KG1 (cell line): ENCODE measurements at places on chromosomes 3 and 15.

DNA sequence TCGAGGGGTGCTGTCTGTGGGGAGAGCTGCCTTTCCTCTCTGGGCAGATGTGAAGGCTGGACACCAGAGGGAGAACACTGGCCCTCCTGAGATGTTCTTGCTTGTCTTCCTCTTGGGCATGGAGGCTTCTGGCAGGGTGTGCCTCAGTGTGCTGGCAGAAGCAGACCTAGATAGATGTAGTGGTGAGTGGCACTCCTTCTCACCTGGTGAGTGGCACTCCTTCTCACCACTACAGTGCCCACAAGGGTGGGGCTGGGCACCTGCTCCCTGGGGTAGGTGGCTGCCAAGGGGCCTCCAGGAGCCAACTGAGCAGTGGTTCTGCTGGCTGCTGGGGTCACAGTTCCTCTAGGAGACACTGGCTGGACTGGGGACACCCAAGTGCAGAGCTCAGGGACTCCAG, 18.7 kb downstream of the ACVR2B start:
- DNase-seq, result no peak

DNA sequence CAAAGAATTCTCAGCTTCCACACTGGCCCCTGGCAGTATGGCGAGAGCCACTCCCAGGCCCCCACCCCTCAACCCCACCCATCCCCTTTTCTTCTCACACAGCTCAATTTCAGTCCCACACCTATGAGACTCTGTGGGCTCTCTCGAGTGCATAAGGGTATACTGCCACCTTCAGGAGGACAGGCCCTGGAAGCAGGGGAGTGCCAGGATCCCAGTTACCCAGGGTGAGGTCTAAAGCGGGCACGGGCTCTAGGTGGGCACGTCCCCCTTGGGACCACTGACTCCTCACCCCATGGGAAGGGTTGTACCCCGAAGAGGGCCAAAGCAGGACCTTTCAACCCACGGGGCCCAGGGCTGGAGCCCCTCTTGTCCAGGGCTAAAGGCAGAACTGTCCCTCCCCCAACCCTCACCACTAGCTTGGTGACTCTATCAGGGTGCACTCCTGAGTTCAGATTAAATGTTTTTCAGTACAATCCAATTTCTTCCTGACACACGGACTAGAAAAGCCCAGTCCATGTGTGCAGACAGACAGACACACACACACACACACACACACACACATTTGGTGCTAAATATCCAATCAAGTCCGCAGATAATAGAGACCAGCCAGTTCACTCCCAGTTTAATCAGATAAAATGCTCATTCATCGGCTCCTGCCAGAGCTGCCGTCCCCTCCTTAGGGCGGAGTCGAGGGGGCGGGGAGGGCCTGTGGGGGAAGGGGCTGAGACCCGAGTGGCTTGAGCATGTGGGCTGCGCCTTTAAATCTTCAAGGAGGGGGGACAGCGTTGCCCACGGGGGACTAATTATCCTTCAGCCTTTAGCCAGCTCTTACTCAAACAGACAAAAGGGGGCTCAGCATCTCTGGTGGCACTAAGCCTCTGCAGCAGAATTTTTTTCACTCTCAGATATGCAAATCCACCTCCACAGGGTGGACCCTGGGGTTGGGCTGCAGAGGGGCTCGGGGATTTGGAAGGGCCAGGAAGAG, 59.3 kb downstream of the CYP11A1 start:
- no peak for DNase-seq

DNA sequence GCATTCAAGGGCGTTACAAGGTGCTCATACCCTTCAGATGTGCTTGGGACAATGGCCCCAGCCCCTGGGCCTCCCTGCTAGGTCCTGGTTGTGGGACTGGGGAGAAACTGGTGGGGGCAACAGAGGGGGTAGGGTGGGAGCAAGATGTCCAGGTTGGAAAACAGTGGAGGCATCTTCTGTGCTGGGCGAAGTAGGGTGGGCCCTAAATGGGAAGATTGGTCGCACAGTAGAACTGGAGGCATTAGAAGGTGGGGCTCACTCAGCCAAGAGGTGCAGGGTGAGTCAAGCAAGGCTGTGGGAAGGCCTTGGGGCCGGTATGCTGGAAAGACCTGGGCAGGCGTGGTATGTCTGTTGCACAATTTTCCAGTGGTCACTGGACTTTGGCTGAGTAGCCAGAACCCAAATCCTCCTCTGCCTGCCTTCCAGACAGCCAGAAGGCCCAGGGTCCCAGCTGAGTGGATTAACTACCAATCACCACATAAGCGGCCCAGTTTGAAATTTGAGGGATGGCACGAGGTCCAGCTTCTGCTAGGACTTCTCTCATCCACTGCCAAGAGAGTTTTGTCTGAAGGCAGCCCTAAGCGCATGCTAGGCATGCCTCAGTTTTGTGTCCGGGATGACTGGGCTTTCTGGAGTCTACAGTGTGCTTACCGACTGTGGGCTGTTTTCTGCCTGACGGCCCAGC, 74.5 kb downstream of the LSM3 start:
- DNase-seq, result no peak

GRCh38 chr3:171088496-171088895, 62.0 kb upstream of the SLC2A2 start:
- DNase-seq, result no peak

DNA sequence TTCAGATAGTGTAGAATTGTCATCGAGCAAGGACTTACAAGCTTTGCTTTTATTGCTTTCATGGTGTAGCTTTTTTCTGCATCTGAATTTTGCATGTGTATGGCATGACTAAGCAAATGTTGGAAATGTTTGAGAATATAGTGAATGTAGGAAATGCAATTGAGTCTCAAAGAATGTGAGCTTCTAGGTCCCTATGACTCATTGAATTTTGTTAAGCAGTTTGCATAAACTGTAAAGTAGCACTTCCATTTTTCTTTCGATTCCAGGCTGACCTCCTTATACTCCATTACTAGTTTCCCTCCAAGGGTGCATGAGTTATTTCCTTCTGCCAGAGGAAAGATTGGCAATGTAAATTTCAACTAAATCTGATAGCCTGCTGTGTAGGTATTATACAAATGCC, 619.2 kb downstream of the DIPK2A start:
- no peak for DNase-seq

GRCh38 chr3:12187448-12188327, 29.0 kb upstream of the TIMP4 start:
- DNase-seq, result peak; percentile 54

DNA sequence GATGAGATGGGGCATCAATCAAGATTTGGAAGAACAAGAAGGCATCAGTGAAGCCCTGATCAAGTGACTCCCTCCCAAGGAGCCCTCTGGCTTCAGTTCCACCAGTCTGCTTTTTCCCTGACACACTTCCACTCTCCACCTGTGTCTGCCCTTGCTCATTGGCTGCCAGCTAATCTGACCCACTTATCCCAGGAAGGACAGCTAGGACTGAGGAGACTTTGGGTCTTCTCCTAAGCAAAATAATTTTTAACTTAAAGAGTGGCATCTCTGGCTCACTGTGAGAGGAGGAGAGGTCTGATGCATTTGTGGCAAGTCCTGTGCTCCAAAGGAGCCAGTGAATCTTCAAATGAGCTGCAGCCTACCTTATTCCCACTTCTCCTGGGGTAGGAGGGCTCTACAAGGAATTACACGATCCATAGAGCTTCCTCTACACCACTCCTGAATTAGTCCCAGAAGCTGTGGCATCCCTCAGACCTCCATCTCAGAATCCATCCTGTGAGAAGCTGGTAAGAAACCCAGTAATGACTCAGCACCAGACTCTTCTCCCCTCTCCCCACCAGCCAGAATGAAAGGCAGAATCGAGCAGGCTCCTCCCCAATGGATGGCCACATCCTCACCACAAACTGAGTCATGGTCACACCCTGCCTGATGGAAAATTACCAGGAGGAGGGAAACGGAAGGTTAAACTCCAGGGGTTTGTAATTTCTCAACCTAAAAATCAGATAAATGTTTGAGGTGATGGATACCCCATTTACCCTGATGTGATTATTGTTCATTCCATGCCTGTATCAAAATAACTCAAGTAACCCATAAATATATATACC, 6.3 kb upstream of the PKM start:
- peak; percentile 28 for DNase-seq

DNA sequence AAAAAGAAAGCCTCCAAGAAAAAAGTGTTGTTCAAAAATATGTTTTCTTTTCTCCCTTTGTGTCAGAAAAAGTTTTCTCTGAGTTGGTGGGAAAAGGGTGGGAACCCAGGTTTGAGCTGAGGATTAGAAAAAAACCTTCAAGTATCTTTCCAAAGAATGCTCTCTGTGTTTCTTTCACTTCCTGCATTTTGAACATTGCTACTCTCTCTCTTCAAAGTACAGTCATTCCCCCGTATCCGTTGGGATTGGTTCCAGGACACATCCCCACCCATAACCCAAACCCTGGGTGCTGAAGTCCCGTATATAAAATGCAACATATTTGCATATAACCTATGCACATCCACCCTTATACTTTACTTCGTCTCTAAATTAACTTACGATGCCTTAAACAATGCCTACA, 139.6 kb downstream of the TMCO5A start:
- no peak for DNase-seq

DNA sequence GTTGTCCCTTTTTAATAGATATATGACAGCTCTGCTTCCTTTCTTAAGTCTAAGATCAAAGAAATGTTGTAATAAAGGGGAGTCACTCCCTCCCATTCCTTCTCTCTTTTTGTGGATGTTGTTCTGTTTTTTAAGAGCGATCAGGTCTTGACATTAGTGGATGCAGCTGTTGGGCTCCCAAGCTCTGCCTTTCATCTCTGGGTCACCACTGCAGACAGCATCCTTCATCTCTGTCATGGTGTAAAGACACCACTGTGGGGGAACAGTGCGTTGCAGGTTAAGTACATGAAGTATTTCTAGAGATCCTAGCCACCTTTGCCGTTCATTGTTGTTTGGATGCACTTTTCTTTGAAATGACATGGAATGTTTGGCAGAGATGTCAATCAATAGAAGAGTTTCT, 17.7 kb downstream of the FNDC3B start:
- DNase-seq, result no peak

DNA sequence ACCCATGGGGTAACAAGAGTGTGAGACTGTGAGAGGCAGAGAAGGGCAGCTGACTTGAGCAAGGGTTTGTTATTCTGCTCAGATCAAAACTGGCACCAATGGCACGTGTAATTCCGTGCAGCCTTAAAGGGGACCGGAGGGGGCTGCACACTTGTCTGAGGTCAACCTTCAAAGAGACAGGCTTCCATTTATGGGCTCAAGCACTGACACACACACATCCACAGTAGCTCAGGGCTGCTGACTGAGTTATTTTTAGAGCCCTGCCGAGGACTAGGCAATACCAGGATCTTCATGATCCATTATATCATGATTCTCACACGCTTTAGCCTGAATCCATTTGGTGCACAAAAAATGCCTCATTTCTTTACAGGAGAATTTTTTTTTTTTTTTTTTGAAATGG, 20.6 kb upstream of the SPTBN5 start:
- no peak for DNase-seq
